Colonic mucosa (tissue), 4 donors: ENCODE measurements at places on chromosomes 7 and 10.

GRCh38 chr7:114663502-114663901 lies 248.9 kb downstream of the FOXP2 start:
- no peaks in the 10 kb centered on the region for H3K36me3 ChIP-seq
- no peak for DNase-seq
- no peak overlapping the region for H3K4me3 ChIP-seq
- no peak overlapping the region for H3K27ac ChIP-seq
- no peaks in the 10 kb centered on the region for H3K4me1 ChIP-seq
- H3K27me3 ChIP-seq, result no peaks in the 10 kb centered on the region

- no peak for DNase-seq
- no peaks in the 10 kb centered on the region for H3K36me3 ChIP-seq
- no peaks in the 10 kb centered on the region for H3K27me3 ChIP-seq
These were observed 78.2 kb downstream of the CCSER2 start for GRCh38 chr10:84406561-84406960.

DNA sequence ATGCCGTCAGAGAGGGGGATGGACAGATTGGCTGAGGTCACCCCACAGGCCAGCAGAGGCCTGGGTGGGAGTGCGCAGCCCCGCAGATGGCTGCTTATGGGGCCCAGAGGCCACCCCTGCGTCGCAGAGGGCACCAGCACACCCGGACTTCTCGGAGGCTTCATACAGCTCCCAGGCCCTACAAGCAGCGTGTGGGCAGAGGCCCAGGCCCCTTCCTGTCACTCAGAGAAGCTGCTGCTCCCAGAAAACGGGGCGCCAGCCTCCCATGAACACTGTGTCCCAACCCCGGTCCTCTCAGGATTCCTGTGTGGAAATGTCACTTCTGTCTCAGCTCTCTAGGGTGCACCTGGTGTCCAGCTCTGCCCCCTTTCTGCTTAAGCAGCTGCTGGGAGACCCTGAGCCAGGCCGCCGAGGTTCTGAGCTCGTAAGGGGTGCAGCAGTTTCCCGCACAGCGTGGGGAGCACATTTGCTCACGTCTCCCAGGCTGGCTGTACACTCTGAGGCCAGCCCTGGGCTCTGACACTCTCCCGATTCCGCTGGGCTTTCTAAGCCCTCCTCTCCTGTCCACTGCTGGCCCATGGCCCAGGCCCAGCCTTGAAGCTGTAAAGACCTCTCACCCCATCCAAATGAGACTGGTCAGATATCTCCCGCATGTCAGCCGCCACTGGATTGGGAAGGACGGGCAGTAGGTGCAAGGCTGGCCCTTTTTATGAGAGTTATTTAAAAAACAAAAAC lies 6.8 kb downstream of the GPR146 start:
- peaks cover 4% of the 10 kb centered on the region for H3K4me1 ChIP-seq
- H3K27ac ChIP-seq, result no peak overlapping the region
- DNase-seq, result no peak
- H3K4me3 ChIP-seq, result no peak overlapping the region
- no peaks in the 10 kb centered on the region for H3K27me3 ChIP-seq

GRCh38 chr10:118908557-118909256 lies 120.8 kb upstream of the NANOS1 start:
- H3K4me3 ChIP-seq, result no peak overlapping the region
- H3K27ac ChIP-seq, result no peak overlapping the region
- no peaks in the 10 kb centered on the region for H3K4me1 ChIP-seq
- no peak for DNase-seq
- H3K27me3 ChIP-seq, result no peaks in the 10 kb centered on the region

DNA sequence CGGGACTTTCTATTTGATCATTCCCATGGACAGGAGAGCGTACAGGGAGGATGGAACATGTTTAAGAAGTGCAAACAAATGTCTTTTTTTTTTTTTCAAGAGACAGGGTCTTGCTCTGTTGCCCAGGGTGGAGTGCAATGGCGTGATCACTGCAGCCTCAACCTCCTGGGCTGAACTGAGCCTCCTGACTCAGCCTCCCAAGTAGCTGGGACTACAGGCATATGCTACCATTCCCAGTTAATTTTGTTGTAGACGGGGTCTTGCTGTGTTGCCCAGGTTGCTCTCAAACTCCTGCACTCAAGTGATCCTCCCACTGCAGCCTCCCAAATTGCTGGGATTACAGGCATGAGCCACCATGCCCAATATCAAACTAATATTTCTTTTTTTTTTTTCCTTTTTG lies 40.5 kb downstream of the SPDYE5 start:
- no peak overlapping the region for H3K27ac ChIP-seq
- H3K4me1 ChIP-seq, result no peaks in the 10 kb centered on the region
- H3K36me3 ChIP-seq, result no peaks in the 10 kb centered on the region
- DNase-seq, result no peak
